Left hindlimb (tissue), 1 donor: ENCODE measurements at places on chromosomes 5 and 9.
A peak's percentile ranks its signal among the peaks of the same experiment; 100 is the strongest.

DNA sequence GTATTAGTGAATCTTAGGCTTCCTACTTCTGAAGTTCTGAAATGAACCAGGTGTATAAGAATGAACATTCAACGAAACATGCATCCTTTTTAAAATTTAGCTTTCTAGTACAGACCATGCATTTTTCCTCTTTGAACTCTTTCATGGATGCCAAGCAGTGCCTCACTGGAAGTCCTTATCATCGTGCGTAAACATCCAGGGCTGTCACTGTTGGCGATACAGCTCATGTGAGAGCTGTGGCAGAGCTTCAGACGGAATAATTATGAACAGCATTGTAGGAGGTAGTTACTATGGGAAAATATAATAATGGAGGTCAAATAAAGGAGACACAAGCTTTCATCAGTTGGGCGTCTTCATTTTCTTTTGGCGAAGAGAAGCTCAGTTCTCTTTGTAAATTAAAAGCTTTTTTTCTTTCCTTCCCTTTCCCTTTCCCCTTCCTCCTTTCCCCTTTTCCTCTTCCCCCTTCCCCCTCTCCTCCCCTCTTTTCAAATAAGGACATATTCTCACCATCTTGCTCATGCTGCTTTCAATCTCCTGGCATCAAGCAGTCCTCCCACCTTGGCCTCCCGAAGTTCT is 167.3 kb downstream of the KDM4C start:
- no peak for DNase-seq

DNA sequence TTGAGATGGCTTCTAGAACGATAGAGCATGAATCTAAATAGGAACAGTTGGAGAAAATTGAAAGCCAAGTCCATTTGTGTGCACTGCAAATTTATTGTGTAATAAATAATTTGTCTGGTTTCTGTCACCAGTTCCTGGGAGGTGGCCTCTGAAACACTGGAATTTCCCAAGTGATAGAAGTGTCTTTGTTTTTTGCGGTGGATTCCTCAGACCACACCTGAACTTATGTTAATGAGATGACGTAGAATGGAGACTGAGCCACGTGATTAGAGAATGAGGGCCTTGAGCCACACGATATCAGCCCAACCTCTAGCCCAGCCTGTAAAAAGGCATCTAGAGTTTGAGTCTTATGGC is 105.1 kb downstream of the MSX2 start:
- no peak for DNase-seq

GRCh38 chr9:8627976-8628679 is 828.5 kb upstream of the DMAC1 start:
- no peak for DNase-seq

DNA sequence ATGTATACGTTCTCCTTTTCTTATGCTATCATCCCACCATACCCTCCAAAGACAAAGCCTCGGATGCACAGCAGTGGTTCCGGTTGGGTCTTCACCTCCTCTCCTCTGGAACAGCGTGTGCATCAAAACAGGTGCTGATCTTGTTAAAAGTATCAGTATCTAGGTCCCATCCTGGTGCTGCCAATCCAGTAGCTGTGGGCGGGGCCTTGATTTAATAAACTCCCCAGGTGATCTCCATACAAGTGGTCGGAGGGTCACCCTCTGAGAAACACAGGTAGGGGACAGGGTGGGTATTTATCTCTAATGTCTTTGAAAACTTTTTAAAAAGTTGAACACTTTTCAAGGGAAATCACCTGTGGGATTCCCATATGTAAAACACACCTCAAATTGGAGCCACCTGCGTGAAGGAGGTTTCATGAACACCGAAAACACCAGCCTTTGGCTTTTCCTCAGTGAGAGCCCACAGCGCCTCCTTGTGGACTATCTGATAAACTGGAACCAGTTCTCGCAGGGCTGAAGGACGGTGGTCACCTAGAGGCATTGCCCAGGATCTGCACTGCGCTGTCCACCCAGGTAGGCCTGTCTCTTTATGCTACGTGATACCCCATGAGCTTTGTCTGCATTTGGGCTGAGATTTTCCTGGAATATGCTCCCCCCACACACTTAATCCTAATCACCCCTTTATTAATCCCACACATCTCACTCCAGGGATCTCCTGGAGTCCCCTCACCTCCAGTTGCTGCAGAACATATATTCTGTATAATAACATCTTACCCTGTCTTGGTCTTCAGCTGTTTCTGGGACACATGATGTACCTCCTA is 80.5 kb upstream of the EPB41L4B start:
- DNase-seq, result no peak

- DNase-seq, result no peak
Measured at GRCh38 chr5:79613549-79613948, 1.3 kb downstream of the TENT2 start.

DNA sequence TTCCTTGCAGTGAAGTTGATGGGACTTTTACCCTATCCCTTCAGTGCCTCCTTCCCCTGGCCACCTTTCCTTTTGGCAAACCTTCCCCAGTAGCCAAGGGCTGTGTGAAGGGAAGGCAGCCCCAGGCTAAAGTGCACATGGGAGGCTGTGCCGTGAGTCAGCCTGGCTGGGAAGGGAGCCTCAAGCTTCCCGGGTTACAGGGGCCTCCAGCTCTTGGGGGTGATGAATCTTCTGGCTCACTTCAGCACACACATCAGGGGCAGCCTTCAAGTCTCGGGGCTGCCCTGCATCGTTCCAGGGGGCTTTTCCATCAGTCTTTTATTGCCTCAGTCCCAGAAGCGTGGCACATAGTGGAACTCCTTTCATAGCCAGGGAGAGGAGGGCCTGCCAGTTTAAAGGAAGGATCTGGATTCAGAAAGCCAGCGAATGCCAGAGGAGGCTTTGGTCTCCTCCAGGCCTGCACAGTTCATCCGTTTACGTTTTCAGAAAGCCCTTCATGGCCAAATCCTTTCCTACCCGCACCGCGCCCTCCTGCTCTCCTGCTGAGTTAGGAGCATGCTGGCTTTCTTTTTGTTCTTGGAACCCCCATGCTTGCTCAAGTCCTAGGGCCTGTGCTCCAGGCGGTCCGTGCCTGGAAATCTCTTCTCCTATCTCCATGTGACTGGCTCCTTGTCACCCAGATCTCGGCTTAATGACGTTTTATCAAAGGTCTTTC is 134.8 kb upstream of the KLF4 start:
- peak; percentile 55 for DNase-seq

GRCh38 chr5:96017951-96018350 is 56.3 kb upstream of the ELL2 start:
- no peak for DNase-seq

- no peak for DNase-seq
Measured at GRCh38 chr9:112863746-112864145, 26.9 kb downstream of the SLC46A2 start.

DNA sequence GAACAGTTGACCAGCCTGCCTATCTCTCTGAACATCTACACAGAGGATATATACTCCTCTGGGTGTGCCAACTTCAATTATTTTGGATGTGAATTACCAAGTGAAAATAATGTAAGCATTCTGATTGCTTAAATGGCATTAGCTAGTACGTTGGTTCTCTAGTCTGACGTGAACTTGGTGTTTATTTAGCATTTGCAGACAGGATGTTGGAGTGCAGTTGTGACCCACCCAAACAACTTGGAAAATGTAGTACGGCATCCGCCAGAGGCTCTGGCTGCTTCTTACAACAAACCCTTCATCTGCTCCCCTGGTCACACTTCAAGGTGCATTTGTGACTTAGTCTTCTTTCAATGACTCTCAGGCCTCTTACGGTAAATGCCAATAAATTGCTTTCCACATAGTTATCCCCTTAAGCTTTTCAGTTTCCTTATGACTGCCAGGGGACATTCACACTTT is 616.6 kb downstream of the PDE4D start:
- peak; percentile 49 for DNase-seq

- no peak for DNase-seq
Measured at GRCh38 chr9:15501179-15501578, 9.6 kb downstream of the PSIP1 start.

GRCh38 chr5:51650824-51651223 is 267.6 kb downstream of the ISL1 start:
- DNase-seq, result no peak

GRCh38 chr5:142426129-142427014 is 101.6 kb upstream of the SPRY4 start:
- peak; percentile 73 for DNase-seq

DNA sequence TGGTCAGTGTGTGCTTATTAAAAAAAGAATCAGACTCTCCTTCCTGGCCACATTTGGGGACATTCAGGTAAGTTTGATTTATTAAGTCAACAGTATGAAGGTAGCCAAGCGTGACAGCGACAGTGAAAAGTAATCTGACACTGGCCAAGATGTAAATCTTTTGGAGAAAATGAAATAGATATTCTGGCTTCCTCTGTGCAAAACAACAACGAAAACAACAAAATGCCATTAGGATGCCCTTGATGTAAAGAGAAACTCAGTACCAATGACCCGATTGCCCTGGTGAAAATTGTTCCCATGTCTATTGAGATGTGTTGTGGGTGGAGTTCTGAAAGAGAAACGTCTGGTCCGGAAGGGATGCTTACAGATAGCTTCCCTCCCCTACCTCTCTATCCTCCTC is 267.8 kb downstream of the MAT2B start:
- DNase-seq, result no peak

GRCh38 chr5:124859027-124859426 is 112.6 kb upstream of the ZNF608 start:
- peak; percentile 56 for DNase-seq

DNA sequence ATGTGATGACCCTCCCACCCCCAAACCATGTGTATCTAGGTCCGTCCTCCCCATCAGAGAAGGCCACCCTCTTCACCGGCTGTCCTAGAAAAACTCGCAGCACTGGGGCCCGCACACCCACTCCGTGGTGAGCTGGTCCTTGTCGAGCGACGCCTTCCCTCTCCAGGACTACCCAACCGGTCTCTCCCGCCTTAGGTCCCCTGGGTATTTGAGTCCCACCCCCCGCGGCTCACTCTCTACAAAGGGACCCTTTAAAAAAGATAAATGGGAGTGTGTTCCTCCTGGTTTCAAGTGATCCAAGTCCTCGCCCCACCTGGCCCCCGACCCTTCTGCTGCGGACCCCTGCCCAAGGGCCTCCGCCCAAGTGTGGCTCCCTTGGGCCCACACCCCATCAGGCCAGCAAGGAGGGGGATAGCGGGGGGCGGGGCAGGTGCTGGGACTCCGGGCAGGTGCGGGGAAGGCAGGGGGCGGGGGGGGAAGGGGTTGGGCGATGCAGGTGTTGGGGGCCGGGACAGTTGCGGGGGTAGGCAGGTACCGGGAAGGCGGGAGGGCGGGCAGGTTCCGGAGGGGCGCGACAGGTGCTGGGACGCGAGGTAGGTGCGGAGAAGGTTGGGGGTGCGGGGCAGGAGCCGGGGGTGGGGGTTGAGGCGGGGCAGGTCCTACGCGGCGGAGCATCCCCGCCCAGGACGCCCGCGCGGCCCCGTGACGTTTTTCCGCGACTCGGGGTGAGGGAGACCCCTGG is 970 bp upstream of the ARRDC1 start:
- peak; percentile 61 for DNase-seq

DNA sequence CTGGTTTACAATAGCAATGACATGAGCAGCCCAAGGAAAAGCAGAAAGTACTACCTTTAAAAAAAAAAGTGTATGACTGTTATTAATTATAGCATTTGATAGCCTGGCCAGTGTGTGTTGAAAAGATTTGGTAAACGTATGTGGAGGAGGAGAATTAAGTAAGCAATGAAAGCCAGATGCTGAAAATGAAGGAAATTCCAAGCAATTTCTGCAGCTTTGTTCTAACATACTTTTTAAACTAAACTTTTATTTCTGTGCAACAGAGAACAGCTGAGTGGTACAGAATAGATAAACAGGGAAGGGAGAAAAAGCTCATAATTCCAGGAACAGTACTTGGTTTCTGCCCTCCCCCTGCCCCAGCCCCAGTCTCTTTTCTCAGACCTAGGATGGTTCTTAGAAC is 252.6 kb downstream of the ADAMTSL1 start:
- DNase-seq, result no peak

GRCh38 chr9:4615251-4615650 is 46.8 kb upstream of the PLPP6 start:
- no peak for DNase-seq

DNA sequence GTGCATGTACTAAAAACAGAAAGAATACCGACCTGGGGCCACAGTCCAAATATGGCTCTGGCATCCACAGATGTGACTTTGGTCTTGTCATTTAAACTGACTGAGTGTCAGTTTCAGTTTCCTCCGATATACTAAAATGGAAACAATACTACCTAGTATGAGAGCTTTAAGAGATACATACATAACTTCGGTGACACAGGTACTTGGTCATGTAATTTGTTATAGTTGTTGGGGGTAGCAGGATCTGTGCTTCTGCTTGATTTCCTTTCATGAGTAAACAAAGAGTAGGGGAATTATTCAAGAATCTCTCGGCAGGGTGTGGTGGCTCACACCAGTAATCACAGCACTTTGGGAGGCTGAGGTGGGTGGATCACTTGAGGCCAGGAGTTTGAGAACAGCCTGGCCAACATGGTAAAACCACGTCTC is 32.1 kb downstream of the MTMR12 start:
- DNase-seq, result no peak

DNA sequence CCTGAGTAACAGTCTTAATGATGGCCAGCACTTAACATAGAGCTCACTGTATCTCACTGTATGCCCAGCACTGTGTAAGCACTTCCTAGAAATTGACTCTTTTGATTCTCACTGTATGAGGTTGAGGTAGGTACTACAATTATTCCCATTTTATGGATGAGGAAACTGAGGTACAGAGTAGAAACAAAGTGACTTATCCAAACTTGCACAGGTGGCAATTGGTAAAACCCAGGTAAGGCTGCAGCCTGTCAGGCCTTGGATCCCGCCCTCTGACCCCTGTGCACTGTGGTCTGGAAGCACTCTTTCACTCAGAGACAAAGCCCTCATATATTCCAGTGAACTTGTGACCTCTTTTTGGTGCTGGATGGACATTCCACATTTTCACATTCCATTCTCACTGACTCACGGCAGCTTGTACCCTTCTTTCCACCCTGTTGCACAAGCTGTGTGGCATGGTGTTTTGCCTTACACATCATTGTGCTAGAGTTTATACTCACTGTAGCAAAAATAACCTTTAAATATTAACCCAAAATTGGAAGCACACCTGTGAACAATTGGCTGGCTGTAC is 21.7 kb downstream of the ANKRD55 start:
- DNase-seq, result no peak

DNA sequence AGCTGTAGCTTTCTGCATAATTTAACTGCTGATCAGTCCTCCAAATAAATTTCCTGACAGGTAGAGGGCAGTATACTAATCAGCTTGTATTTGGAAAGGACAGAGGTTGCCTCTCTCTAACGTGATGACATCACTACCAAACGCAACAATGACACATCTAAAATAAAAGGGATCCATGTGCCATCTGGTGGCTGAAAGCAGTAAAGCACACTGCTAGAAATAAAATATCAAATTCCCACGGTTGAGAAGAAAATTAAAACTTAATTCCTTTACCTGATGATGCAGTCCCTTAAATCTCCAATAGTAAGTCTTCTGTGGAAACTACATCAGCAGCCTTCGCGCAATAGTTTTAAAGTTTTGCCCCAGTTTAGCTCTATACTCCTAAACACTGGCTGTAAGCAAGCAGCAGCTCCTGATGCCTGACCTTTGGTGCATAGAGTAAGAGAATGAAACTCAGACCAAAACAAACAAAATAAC is 54.5 kb downstream of the DIAPH1 start:
- DNase-seq, result peak; percentile 45
